Naive thymus-derived CD4-positive, alpha-beta T cell (primary cell): ENCODE measurements at places on chromosomes 1 and 21. TPM values are rescaled to one million over a fixed set of nuclear protein-coding genes. Genes with fewer than 3 reads are reported as not detected.

DNA sequence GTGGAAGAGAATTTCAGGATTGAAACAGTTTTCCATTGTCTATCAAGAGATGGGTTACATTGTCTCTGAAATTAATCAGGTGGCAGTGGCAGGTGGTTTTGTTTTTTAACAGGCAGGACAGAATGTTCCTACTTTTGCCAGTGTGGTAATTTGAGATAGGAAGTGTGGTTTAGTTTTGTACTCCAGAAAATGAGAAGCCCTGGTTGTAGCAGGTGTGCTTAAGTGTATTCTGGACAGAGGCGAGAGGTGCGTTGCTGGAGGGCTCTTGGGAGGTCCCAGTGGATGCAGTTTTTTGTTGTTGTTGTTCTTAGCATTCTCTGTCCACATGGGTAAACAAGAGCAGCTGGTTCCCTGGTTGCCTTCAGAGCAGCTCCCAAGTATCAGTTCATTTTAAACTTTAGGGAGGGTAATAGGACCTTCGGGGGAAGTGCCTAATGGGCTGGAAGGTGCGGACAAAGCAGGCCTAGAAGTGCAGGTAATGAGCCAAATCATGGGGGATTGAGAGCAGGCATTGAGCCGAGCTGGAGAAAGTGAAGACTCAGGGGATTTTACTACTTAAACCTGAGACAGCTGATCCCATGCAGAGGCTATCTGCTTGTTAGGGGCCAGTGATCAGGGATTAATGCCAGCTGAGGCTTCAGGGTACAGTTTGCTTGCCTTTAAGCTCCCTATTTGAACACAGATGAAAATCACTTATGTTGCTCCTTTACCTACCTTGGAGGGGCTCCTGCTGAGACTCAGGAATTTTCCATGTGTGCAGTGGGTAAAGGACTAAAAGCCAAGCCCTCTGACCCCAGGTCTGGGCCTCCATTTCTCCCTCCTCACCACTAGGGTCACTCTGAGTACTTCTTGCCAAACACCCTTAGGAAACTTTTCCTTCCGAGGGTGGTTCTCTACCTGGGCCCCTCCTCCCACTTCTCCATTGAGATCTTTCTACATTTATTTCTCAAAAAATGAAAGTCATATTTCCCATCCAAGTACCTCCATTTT, 6.1 kb downstream of the PFKFB2 start:
- DNase-seq = no peak

GRCh38 chr1:100606438-100606837, 68.5 kb downstream of the GPR88 start:
- no peak for DNase-seq

DNA sequence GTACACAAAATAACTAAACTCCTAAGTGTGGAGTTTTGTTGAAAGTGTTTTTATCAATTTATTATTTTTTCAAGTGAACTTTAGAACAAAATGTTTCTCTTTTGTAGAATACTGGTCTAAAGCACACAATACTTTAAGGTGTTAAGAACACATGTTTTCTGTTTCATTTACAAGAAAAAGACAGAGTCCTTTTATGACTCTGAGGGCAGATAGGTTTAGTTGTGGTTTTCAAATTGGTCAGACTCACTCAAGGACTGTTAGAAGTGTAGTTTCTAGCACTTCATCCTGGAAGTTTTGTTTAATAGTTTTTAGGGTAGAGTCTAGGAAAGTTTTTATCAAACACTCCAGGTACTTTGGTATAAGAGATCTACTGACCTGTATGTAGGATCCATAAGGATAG, 376.5 kb downstream of the LRRIQ3 start:
- DNase-seq = no peak

GRCh38 chr1:203505526-203506204, 11.7 kb downstream of the OPTC start:
- DNase-seq = no peak

GRCh38 chr1:167821969-167822685, 91.8 kb downstream of the ADCY10 start:
- DNase-seq = no peak

DNA sequence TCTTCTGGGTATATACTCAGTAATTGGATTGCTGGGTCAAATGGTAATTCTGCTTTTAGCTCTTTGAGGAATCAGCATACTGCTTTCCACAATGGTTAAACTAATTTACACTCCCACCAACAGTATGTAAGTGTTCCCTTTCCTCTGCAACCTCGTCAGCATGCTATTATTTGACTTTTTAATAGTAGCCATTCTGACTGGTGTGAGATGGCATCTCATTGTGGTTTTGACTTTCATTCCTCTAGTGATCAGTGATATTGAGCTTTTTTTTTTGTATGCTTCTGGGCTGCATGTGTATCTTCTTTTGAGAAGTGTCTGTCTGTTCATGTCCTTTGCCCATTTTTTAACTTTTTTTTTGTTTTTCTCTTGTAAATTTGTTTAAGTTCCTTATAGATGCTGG, 279.4 kb downstream of the PTGER3 start:
- DNase-seq = no peak

- no peak for DNase-seq
Observed at GRCh38 chr1:114229368-114229767, 75.7 kb upstream of the SYT6 start.

- peak; percentile 68 for DNase-seq
Observed at GRCh38 chr1:28775121-28775942, 36.6 kb upstream of the OPRD1 start.

DNA sequence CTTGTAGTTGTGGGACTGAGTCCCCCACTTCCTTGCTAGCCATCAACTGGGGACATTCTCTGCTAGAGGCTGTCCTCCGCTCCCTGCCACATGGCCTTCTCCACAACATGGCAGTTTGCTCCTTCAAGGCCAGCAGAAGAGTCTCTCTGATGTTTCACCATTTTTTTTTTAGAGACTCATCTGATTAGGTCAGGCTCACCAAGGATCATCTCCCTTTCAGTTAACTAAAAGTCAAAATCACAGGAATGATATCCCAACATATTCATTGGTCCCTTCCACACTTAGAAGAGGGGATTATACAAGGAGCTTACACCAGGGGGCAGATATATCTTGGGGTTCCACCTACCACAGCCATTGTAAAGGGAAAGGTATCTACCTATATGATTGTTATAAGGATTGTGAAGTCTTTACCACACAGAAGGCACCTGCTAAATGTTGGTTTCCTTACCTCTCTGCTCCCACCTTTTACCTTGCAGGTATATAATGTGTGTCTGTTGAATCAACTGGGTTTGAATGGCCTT, 23.3 kb downstream of the RIMKLA start:
- no peak for DNase-seq

DNA sequence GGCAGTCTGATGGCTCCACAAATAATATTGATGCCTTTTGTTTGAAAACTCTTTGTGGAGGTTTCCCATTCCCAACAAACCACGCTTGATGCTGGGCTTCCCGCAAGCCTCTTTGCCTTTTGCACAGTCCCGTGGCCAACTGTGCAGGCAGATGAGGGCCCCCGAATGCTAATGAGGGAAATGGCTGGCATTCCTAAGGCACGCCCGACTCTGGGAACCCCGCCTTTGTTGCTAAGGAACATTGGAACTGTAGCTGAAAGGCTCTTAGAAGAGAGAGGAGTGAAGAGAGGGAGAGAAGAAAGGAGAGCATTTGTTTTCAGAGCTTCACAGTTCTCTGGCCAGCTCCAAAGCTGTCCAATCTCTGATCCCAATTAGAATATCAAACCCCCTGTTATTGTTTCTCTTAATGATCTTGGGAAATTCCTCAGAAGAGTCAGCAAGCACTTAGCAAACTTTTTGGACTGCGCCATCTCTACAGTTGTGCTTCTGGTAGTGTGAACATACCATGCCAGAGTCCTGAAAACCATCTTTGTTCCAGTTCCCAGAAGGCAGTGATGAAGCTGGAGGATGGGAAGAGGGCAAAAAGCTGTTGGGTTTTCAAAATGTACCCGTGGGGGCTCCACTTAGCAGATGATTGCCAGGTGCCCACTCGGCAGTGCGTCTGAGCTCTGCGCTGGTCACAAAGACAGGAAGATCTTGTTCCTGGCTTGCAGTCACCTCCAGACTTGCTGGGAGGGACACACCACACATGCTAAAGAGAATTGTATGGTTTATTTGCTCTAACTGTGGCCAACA, 60.1 kb upstream of the CYP2J2 start:
- no peak for DNase-seq

DNA sequence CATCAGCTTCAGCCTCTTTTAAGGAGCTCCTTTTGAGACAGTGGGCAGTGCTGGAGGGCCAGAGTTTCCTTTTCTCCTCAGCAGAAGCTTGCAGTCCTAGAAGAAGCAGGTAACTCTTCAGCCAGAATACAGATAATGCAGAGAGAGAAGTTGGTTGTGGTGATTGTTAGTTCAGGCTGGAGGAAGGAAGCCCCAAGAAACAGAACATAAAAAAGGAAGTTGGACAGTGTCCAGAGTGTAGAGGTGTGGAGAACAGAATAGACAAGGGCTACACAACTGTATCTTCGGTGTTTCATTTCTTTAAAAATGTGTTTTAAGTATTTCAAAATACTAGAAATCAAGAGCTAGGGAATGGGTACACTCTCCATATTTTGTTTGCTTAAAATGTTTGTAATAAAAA, 6.4 kb upstream of the TACSTD2 start:
- DNase-seq = no peak

DNA sequence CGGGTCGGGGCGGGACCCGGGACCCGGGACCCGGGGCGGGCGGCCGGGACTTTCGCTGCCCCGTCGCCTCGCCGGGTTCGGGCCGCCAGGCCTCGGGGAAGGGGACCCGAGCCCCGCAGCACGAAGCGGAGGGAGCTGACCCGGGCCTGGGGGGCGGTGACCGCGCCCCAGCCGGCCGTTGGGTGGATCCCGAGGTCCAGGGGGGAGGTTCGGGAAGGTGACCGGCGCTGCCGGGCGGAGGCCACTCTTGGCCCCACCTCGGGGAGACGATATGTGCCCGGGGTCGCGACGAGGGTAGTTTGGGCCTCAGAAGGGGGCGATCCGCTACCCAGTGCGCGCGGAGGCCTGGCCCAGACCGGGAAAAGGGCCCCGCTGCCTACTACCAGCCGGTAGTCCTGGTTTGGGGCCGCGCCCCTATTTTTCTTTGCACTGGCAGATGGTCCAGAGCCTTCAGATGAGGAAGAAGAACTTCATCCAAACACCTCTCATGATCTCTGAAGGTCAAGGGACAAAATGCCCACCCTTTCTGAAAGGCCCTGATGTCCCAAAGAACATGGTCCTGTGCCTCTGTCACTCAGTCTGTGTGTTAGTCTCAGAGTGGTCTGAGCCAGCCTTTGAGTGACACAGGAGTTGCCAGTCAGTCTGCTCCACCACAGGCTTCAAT, 766 bp downstream of the AGO4 start:
- peak; percentile 18 for DNase-seq

GRCh38 chr1:240492832-240493440, 119.0 kb downstream of the GREM2 start:
- no peak for DNase-seq

GRCh38 chr1:152481869-152482664, 28.5 kb upstream of the LCE5A start:
- no peak for DNase-seq

DNA sequence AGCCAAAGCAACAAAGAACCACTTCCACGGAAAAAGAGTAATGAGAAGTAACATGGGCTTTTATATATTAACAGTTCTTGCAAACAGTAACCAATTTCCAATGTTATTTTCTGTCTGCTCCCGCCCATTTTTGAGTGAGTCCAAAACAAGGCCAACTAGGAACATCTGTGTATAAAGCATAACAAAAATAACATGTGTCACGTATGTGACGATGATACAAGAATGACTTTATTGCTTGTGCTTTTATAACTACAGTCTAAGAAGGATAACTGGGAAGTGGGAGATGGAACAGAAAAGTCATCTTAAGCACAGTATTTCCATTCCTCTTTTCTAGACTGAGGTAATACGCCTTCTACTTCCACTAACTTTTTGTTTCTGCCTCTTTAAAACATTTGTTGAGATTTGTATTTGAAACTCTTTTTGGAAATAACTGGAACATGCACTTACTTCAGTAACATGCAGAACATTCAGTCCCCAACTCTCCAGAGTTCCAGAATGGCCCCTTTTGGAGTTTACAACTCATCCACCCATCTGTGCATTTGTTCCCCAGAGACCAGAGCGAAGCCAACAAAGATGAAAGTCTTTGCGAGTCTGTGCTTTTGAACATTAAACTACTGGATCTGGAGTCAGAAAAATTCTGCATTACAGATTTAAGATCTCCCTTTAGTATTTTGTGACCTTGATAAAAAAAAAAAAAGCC, 143.0 kb upstream of the ZRANB2 start:
- no peak for DNase-seq

DNA sequence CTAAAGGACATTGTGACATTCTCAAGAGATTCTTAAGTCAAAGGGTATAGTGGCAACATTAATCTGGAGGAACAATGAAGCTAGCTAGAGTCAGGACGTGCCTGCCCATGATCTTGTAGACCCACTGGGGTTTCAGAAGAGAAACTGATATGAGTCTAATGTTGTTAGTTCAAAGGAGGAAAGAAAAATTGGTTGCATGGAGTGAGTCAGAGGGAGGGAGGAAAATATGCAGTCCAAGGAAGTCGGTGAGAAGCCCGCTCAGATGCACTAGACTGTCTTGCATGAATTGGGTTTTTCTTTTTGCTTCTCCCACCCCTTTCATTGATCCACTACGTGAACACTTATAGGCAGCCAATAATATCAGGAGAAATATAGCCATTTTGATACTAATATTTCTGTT, 53.8 kb upstream of the SYT14 start:
- DNase-seq = no peak

DNA sequence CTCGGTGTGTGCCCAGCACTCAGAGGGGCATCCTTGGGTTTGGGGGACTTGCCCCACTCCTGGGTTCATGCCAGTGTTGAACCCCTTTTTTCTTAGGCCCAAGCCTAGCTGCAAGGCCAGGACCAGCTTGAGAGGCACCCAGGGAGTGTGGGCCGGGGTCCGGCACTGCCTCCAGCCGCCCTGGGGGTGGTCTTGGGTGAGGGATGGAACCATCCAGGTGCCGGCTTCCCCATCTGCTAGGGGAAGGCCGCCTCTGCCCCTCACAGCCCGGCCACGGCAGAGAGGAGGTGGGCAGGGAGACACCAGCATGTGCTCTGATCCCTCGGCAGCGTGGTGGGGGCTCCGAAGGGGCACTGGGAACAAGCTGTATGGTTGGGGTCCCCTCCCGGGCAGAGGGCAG, 50.2 kb upstream of the ARHGEF16 start:
- no peak for DNase-seq

DNA sequence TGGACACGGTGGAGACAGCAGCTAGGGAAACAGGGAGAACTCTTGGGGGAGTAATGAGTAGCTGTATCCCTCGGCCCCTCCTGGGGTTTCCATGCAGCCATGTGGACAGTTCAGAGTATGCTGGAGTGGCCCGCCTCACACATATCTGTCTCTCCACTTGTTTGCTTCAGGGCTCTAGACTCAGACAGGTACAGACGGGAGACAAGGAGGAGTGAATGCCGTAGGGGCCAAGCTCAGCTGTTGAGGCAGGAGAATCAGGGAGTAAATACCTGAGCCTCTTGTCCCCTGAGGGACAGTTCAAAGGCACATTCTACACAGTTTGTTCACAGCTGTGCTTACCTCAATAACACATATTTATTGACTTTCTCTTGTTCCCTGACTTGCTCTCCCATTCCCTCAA, 7.7 kb upstream of the PTGFRN start:
- DNase-seq = no peak

- DNase-seq = no peak
Observed at GRCh38 chr1:30881319-30882181, 27.0 kb downstream of the SDC3 start.

DNAI4 gene
- total RNA-seq = 10.7 TPM

LAX1 gene
- 34.6 TPM for total RNA-seq

IRF2BP2 gene
- total RNA-seq = 410 TPM

LCE2A gene
- not detected for total RNA-seq

KRTAP11-1 gene
- not detected in 2 replicates for total RNA-seq

ITPKB gene
- 49.7 and 51.7 TPM in 2 replicates for total RNA-seq

CYP4B1 gene
- total RNA-seq = not detected

LYPD8 gene
- not detected for total RNA-seq

MGST3 gene
- 59.4 TPM for total RNA-seq
